Left kidney (tissue), 8 donors: ENCODE measurements at places on chromosomes 12 and 14. TPM values are rescaled to one million over a fixed set of nuclear protein-coding genes. Genes with fewer than 3 reads are reported as not detected.

GRCh38 chr12:39441963-39442830, 723 bp downstream of the KIF21A start:
- DNase-seq = peak; percentile 28

GRCh38 chr12:8572507-8572906, 31.8 kb upstream of the CLEC4E start:
- no peak for DNase-seq

GRCh38 chr12:60849723-60850122, 1253.9 kb downstream of the SLC16A7 start:
- DNase-seq = no peak

Gene CCNK
- 56.3 TPM for polyA plus RNA-seq

- peak; percentile 78 for DNase-seq
These were observed 10.3 kb upstream of the ERP27 start for GRCh38 chr12:14948672-14949071.

DNA sequence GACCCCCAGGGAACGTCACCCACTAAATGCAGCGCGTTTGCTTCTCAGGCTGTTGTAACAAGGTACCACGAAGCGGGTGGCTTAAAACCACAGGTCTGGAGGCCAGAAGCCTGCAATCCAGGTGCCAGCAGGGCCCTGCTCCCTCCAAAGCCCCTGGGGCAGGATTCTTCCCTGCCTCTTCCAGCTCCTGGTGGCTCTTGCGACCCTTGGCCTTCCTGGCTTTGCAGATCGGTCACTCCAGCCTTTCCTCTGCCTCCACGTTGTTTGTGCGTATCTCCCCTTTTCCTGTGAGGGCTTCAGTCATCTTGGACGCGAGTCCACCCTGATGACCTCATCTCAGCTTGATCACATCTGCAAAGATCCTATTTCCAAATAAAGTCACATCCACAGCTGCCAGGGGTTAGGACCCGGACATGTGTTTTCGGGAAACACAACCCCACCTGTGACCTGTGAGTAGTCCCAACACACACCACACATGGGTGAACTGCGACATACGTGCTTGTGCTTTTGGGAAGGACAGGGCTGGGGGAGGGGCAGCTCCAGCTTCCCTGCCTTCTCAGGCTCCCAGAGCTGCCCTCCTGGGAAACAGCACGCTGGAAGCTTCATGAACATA, 114.5 kb upstream of the NCOR2 start:
- no peak for DNase-seq

Gene GLIPR1L1
- 0.43 TPM for polyA plus RNA-seq

DNA sequence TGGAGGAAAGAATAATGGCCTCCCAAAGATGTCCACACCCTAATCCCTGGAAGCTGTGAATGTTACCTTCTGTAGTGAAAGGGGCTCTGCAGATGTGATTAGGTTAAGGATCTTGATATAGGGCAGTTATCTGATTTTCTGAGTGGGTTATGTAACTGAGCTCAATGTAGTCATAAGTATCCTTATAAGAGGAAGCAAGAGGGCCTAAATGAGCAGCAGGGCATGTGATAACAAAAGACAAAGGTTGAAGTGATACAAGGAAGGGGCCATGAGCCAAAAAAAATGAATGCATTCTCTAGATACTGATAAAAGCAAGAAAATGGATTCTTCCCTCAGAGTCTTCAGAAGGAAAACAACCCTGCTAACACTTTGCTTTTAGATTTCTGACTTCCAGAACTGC, 78.8 kb downstream of the OSBPL8 start:
- DNase-seq = no peak

DNA sequence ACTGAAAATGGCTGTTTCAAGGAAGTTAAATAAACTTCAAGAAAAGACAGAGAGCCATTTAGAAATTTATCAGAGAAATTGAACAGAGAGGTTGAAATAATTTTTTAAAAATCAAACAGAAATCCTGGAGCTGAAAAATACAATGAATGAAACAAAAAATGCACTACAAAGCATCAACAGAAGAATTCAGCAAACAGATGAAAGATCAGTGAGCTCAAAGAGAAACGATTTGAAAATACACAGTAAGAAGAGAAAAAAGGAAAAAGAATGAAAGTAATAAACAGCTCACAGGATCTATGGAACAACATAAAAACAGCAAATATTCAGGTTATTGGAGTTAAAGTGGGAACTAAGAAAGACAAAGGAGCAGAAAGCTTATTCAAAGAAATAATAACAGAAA, 26.2 kb downstream of the COX16 start:
- DNase-seq = no peak

GRCh38 chr12:10409392-10409791, at the start of gene KLRC4:
Gene KLRC4, minus strand, starts transcription at chr12:10409757. Its CDS starts 182 bp downstream, at chr12:10409575.
- no peak for DNase-seq

- no peak for DNase-seq
These were observed 40.0 kb upstream of the TESC start for GRCh38 chr12:117139025-117139717.

GRCh38 chr14:85263916-85264675, 265.8 kb upstream of the FLRT2 start:
- no peak for DNase-seq

Gene METTL3
- 118 TPM for polyA plus RNA-seq

- peak; percentile 5 for DNase-seq
These were observed 543.9 kb upstream of the LRFN5 start for GRCh38 chr14:41062826-41063225.

GRCh38 chr14:35154016-35154415, 31.7 kb downstream of the PRORP start:
- DNase-seq = no peak

Gene PGAM5
- polyA plus RNA-seq = 20.3 TPM

DNA sequence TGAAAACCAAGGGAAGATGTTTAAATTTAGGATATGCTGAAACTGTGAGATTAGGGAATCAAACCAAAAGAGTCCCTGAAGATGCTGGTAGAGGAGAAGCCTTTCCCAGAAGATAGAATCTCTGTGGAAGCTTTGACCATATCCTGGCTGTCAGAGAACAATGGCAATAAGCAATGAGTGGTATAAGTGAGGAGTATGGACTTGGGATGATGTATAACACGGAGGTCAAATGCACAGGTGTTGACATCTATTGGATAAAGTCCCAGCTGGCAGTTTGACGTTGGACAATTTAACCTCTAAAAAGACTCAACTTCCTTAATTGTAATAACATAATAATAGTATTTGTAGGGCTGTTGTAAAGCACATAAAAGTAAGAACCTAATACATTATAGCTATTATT, 30.1 kb upstream of the CLEC14A start:
- no peak for DNase-seq

DNA sequence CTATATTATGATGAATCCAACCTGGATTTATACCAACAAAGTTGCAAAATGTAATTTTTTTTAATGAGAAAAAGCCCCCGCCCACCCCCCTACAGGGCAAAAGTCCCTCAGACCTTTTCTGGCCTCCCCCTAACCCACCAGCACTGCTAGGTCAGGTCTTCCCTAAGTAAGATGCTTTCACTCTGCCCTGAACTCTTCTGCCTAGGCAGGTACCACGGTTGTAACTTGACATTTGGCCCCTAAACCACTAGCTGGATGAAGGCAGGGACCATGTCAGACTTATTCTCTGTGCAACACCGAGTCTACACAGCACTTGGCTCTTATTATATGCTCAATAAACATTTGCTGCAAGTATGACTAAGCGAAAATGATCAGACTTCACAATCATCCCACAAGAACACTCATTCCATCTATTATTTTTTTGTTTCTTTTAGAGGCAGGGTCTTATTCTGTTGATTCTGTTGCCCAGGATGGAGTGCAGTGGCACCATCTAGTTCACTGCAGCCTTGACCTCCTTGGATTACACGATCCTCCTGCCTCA, 63.2 kb downstream of the SPRING1 start:
- no peak for DNase-seq

GRCh38 chr12:122452701-122453285, 30.3 kb upstream of the CLIP1 start:
- DNase-seq = no peak

DNA sequence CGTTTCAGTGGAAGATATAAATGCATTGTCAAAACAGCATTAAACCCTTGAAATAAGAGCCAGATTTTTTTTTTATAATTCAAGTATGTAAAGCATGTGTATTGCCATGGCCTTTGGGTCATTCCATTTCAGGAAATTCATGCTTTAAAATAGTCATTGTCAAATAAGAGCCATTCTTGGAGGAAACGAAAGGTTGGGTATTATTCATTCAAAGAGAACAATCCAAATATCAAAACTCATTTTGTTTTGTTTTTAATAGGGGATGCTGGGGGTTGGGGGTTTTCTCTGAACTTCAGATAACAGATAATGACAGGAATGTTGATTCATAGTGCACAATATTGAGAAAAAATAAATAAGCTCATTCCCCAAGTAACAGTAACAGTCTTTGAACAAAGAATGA, 174.4 kb upstream of the NUDT4 start:
- DNase-seq = no peak

Gene TSPAN11
- 5.3 TPM for polyA plus RNA-seq

Gene FIGNL2
- polyA plus RNA-seq = 3.4 TPM

- DNase-seq = no peak
These were observed 3.9 kb downstream of the HOXC5 start for GRCh38 chr12:54036620-54037359.

DNA sequence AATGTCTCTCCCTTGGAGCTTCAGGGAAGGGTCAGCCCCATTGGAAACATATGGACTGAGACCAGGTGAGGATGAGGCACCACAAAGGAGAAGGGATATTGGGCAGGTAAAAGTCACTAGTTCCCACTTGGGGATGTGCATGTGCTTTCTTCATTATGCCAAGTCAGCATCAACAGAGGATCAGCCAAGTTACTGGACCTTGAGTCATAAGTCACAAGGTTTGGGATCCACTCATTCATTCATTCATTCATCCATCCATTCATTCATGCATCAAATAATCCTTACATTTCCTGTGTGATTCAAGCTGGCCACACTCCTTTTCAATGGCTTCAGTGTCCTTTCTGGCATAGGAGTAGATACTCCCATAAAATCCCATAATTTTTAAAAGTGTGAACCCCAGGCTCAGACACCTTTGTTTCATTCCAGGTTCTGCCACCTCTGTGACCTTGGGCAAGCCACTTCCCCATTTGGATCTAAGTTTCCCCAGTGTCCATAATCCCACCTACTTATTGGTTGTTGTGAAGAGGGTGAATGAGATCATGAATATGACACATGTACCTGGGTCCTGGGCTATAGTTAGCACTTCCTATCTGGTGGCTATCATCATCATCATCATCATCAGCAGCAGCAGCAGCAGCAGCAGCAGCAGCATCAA, 162.1 kb upstream of the LHX5 start:
- DNase-seq = no peak

GRCh38 chr14:91249841-91250616, 5.5 kb upstream of the GPR68 start:
- no peak for DNase-seq
